WTC11 (cell line): ENCODE measurements at places on chromosomes 4 and X.

DNA sequence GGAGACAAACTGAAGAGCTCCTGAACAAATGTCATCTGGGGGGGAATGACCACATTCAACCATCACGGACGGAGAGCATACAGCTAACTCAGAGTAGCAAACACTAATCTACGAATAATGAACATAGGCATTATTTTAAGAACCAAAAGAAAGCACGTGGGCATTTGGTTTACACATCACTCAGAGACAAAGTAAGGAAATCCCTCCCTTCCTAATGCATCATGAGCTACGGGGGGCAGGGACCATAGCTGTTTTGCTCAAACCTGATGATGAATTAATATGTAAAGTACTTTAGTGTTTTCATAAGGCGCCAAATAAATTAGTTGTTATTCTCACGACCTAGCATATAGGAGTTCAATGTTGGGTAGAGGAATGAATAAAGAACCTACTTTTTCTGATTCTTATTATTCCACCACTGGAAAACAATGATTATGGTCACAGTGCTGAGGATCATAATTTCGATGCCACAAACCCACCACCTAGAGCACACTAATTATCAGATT, 11.7 kb upstream of the TMEM156 start:
- H3K36me3 ChIP-seq, result no peaks in the 10 kb centered on the region
- H3K27ac ChIP-seq, result peak overlapping the region; percentile 91
- DNase-seq, result no peak
- H3K4me1 ChIP-seq, result peaks cover 23% of the 10 kb centered on the region
- H3K27me3 ChIP-seq, result no peaks in the 10 kb centered on the region

DNA sequence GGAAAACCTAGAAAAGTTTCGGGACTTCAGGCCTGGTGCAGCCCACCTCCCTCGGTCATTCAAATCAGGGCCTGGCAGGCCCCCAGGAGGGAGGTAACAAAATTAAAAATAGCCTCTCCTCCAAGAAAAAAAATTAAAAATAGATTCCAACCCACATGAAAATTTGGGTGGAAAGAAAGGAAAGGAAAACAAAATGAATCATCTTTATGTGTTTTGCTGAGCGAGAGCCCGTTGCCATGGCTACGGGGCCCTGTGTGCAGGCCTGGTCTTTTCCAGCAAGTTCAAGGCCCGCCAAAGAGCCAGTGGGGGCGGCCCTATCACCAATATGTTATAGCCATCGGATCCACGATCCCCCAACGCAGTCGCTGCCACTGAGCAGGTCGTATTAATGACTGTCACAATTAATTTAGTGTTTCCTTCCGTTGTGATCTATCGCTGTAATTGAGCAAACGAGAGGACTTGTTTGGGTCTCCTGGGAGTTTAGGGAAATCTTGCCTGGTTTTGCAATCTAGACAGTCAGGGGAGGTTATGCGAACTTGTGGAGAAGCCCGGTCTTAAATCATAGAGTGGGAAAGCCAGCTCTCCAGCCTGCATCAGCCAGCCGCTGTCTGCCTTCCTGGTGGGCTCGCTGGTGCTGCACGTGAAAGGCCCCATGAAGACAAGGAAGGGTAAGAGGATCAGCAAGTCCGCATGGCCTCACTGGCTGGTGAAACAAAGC, 452.4 kb downstream of the BCOR start:
- no peak for DNase-seq
- no peaks in the 10 kb centered on the region; the same call in 1 of the 2 replicates for H3K27me3 ChIP-seq
- peaks cover 24% of the 10 kb centered on the region for H3K4me1 ChIP-seq
- H3K36me3 ChIP-seq, result no peaks in the 10 kb centered on the region
- no peak overlapping the region for H3K27ac ChIP-seq

DNA sequence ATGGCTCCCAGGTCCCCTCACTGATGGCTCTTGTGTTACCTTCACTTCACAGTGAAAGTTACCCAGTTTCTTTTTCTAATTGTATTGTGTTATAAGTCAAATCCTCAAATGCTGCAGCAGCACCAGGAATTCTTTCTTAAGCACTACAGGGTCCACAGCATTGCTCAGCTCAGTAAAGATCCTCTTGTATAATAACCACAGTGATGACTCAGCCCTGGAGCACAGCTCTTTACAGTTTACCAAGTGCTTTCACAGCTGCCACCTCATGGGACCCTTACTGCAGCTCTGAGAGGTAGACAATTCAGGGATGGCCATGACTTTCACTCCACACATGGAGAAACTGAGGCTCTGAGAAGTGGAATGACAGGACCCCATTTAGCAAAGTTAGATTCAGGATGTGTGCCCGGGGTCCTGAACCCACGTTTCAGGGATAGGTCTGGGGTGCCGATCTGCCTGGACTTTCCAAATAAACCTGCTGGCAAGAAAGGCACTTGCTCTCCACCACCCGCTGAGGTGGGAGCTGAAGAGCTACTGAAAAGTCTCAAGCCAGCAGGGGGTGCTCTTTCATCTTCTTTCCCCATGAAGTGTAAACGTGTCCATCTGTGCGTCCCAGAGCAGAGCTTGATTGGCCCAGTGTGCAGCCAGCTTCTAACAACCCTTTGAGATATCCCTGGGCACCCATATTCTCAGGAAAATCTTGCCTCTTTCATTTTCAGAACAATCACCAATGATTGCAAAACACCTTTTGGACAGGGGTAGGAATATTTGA, 35.7 kb upstream of the GABRQ start:
- no peak overlapping the region for H3K4me3 ChIP-seq
- H3K27ac ChIP-seq, result no peak overlapping the region
- no peaks in the 10 kb centered on the region for H3K36me3 ChIP-seq
- peaks cover 4% of the 10 kb centered on the region for H3K4me1 ChIP-seq

DNA sequence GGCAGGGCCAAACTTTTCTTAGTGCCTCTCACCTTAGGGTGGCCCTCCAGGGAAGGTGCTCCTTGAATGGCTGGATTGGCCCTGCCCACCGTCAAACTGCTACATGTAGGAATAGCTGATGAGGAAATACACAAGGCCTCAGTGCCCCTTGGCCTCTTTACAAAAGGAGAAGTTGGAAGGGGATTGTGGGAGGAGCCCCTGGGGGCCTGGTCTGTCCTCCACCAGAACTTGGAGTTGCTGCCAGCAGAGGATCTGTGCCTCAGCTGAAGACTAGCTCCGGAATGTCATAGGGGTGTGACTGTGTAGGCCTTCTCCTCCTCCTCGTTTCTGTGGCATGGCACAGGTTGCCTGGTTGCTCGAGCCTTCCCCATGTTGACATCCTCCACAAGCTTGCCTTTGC, 142.7 kb downstream of the AMMECR1 start:
- H3K36me3 ChIP-seq, result no peaks in the 10 kb centered on the region
- no peak overlapping the region for H3K4me3 ChIP-seq
- H3K4me1 ChIP-seq, result peaks cover 7% of the 10 kb centered on the region
- DNase-seq, result no peak

- H3K4me1 ChIP-seq, result peaks cover 4% of the 10 kb centered on the region
- H3K27me3 ChIP-seq, result no peaks in the 10 kb centered on the region
- H3K27ac ChIP-seq, result peak overlapping the region; percentile 60; the same call in 1 of the 2 replicates
- DNase-seq, result no peak
- no peaks in the 10 kb centered on the region for H3K36me3 ChIP-seq
Measured at GRCh38 chr4:135281230-135281629, 1079.6 kb upstream of the PABPC4L start.

- H3K4me1 ChIP-seq, result no peaks in the 10 kb centered on the region
- no peak overlapping the region for H3K27ac ChIP-seq
- no peak for DNase-seq
- H3K36me3 ChIP-seq, result peaks cover 15% of the 10 kb centered on the region
Measured at GRCh38 chrX:80751456-80751855, 58.2 kb downstream of the BRWD3 start.

- H3K4me1 ChIP-seq, result peaks cover 5% of the 10 kb centered on the region; the same call in 1 of the 2 replicates
- H3K36me3 ChIP-seq, result no peaks in the 10 kb centered on the region
- H3K27me3 ChIP-seq, result no peaks in the 10 kb centered on the region
- no peak overlapping the region for H3K27ac ChIP-seq
- DNase-seq, result no peak
- no peak overlapping the region for H3K4me3 ChIP-seq
Measured at GRCh38 chr4:170776983-170777382, 687.2 kb upstream of the AADAT start.

GRCh38 chrX:124975456-124975855, 344.2 kb upstream of the TEX13C start:
- H3K27ac ChIP-seq, result no peak overlapping the region; the same call in 1 of the 2 replicates
- no peaks in the 10 kb centered on the region for H3K4me1 ChIP-seq
- H3K4me3 ChIP-seq, result no peak overlapping the region
- H3K36me3 ChIP-seq, result no peaks in the 10 kb centered on the region
- no peak for DNase-seq

GRCh38 chrX:154654372-154654771, 993 bp upstream of the CTAG2 start:
- no peaks in the 10 kb centered on the region for H3K36me3 ChIP-seq
- no peak overlapping the region for H3K4me3 ChIP-seq
- no peaks in the 10 kb centered on the region for H3K4me1 ChIP-seq
- DNase-seq, result no peak
- H3K27me3 ChIP-seq, result no peaks in the 10 kb centered on the region

GRCh38 chr4:36325499-36325898, 44.1 kb downstream of the DTHD1 start:
- no peaks in the 10 kb centered on the region for H3K36me3 ChIP-seq
- H3K27me3 ChIP-seq, result no peaks in the 10 kb centered on the region
- DNase-seq, result no peak

- no peak for DNase-seq
- H3K27me3 ChIP-seq, result no peaks in the 10 kb centered on the region; the same call in 1 of the 2 replicates
- no peak overlapping the region for H3K4me3 ChIP-seq
- H3K36me3 ChIP-seq, result no peaks in the 10 kb centered on the region
Measured at GRCh38 chr4:7897811-7898210, 41.9 kb downstream of the AFAP1 start.

DNA sequence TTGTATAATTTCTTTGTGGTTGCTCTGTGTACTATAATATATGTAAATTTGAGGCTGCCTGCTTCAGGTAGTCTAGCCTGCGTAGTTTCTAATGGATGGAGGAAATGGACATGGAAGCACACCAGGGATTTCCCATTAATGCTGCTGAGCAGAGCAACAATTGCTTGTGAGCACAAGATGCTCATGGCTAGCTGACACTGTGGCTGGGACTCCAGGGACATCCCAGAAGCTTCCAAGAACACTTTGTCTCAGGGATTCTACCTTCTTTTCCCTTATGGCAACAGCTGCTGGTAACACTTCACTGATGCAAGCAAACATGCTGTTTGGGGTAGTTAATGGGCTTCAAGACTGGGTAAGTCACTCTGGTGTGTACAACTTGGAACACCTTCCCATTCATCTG, 66.1 kb downstream of the TENT5D start:
- no peak overlapping the region for H3K4me3 ChIP-seq
- H3K27me3 ChIP-seq, result no peaks in the 10 kb centered on the region
- no peak overlapping the region for H3K27ac ChIP-seq
- no peaks in the 10 kb centered on the region for H3K4me1 ChIP-seq
- H3K36me3 ChIP-seq, result peaks cover 20% of the 10 kb centered on the region
- no peak for DNase-seq

DNA sequence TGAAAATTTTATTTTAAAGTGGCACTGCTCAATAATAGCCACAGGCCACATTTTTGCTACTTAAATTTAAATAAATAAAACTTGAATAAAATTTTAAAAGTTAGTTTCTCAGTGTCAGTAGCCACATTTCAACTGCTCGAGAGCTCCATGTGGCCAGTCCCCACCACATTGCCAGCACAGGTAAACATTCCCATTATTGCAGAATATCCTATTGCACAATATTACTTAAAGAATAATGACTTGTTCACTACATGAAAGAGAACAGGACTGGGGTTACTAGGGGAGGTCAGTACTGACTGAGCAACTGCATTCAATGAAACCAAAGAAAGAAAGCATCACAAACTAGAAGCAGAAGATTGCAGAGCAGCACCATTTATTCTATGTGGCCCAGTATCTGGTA, 2201.6 kb upstream of the TENM3 start:
- no peak for DNase-seq
- H3K27me3 ChIP-seq, result no peaks in the 10 kb centered on the region
- H3K36me3 ChIP-seq, result no peaks in the 10 kb centered on the region
- H3K4me1 ChIP-seq, result no peaks in the 10 kb centered on the region
- H3K27ac ChIP-seq, result no peak overlapping the region

DNA sequence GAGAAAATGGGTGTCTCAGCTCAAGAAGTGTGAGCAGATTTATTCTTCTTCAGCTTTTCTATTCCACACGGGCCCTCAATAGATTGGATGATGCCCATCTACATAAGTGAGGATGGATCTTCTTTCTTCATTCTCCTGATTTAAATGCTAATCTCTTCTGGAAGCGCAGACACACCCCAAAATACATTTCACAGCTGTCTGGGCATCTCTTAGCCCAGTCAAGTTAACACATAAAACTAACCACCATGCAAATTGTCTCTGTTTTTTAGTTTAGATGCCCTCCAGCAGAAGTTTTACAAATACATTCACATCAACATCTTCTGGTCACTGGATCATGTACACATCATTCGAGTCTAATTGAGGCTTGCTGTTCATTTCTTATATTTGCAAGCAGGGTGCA, 249.0 kb upstream of the VCX3A start:
- no peaks in the 10 kb centered on the region for H3K36me3 ChIP-seq
- H3K27ac ChIP-seq, result no peak overlapping the region
- peaks cover 15% of the 10 kb centered on the region for H3K4me1 ChIP-seq
- no peak overlapping the region for H3K4me3 ChIP-seq
- DNase-seq, result no peak

DNA sequence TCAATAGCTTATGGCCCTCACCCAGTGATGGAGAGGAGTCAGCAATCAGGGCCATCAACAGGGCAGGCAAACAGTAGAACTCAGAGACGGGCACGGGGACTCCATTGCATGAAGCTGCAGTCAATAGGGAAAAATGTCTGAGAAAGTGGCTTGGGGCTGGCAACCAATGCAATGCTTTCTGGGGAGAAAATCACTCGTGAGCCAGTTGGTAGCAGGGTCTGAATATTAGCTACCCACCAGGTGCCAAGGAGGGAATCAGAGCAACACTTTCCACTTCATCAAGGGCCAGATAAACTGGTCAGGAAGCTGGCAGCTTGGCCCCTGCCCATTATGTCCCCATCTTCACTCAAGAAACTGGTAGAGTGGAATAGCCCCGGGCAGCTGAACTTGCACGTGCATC, 80.7 kb downstream of the STARD8 start:
- H3K27ac ChIP-seq, result no peak overlapping the region
- H3K4me3 ChIP-seq, result no peak overlapping the region
